ENCODE measurements at places on chromosomes 7 and 10.

DNA sequence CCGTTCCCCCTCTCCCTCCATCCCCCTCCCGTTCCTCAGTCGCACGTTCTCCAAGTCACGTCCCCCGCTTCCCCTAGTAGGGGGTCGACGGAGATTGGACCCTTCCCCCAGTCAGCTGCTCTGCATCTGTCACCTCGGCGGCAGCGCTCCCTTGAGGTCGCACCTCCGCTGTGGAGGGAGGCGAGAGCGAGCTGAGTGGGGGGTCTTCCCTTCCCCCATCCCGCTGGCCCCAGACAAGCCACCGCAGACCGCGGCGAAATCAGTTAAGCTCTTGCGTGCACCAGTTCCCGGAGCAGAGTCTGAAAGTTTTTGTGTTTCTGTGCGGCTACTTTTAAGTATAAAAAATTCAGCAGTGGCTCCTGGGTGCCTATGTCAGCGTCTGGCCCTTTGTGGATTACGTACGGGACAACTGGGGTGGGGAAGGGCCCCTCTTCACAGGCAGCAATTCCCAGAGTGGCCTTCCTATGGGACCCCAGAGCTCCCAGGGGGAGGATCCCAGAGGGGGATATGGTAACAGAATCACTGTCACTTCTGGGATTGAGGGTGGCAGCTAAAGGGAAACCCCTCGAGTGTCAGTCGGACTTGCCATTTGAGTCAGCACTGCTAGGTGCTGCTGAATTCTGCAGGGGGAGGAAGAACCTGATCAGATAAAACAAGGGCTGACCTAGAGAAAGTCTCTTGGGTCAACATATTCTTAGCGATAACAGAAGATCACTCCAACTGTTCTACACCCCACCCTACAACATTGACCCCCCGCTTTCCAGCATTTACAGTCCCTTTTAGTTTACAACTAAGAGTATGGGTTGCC is 12.5 kb upstream of the DDIT4 start:
- DNase-seq, result no peak

DNA sequence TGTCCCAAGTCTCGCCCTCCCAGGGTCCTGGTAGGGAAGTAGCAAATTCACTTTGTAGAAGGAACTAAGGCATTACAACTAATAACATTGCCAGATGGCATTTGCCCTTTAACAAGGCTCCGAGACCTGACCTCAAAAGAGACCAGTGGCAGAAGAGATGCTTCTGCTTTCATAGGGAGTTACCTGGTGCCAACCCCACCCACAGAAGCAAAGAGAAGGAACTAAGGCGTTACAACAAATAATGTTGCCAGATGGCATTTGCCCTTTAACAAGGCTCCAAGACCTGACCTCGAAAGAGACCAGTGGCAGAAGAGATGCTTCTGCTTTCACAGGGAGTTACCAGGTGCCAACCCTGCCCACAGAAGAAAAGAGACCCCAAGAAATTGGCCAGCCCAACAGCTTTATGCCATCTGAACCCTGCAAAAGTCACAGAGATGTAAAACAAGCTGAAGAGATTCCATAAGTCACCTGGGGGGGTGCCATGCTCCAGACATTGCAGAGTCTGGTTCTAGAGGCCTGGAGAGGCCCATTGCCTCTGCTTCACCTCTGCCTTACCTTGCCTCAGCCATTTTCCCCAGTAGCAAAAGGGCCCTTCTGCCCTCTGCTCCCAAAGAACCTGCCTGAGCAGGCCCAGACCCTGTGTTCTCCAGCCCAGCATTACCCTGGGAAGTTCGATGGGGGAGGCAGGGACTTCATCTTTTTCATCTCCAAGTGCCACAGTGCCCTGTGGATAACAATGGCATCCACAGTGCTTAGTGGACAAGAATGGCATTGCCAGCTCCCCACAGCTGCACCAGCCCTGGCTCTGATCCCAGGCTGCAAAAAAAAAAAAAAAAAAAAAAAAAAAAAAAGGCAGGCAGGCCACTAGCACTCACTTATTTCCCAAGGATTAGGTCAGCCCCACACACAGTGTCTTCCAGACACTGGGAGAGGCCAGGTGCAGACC is 179.5 kb upstream of the PLXNA4 start:
- DNase-seq, result no peak

GRCh38 chr10:37710831-37711616 is 146.4 kb downstream of the ZNF248 start:
- no peak for DNase-seq

- DNase-seq, result no peak
These were observed 348.8 kb upstream of the C7orf33 start for GRCh38 chr7:148241700-148242293.

GRCh38 chr10:11118686-11119085 is 101.0 kb downstream of the CELF2 start:
- no peak for DNase-seq

DNA sequence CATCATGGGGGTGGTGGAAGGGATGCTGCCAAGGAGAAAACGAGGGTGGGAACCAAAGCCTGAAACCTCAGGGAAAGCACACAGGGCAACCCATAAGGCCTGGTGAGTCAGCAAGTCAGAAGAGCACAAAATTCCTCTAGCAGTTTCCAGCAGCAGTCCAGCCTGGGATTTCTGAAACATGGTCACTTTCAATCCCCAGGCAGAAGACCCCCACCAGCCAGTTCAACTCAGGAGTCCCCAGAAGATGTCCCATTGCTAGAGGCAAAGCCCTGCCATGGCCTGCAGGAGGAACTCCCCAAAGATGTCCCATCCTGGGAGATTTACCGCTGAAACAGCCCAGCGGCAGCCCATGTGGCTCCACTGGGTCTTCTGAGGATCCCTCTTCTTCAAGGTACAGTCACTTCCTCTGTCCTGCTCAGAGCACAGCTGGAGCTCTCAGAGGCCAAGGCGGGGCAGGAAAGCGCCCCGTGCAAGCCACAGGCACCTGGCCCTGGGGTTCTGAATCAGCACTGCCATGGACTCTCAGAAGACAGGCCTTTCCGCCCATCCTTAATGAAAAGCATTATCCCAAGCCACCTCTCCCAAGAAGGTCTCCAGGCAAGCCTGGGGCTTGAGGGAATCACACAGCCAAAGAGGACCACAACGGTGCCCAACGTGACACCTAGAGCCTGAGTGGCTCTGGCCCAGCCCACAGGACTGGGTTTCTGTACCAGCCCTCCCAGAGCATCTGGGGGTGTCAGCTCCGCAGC is 196.9 kb downstream of the GRID1 start:
- no peak for DNase-seq

- no peak for DNase-seq
These were observed 57.1 kb upstream of the KMT2C start for GRCh38 chr7:152492952-152493351.

DNA sequence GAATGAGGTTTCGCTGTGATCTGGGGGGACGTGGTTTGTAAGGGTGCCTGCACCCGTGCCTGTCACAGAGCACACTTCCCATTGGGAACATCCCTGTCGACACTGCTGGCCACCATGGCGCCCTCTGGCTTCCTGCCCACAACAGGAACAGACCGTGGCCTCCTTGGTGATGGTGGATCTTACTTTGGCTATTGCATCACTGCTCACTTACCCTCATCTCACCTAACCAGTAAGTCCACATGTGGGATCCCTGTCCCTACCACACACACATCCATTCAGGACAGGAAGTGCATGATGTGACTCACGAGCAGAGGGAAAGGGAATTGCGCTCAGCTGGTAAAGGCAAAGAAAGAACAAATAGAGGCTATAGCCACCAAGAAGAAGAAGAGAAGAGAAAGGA is 26.2 kb upstream of the SEC61G start:
- no peak for DNase-seq

DNA sequence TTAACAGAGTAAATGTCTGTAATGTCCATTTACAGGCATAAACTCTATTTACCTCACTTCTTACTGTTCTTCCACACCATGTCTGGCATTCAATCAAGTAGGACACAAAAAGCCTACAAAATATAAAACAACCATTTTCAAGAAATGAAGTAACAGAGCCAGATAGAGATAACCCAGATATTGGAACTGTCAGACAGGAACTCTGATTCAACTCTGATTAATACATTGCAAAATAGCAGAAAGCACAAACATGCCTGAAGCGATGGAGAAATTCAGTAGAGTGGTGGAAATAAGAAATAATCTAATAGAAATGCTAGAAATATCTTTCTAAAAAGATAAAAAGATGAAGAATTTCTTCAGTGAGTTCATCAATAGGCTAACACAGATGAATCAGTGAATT is 964.4 kb downstream of the PCDH15 start:
- DNase-seq, result no peak

DNA sequence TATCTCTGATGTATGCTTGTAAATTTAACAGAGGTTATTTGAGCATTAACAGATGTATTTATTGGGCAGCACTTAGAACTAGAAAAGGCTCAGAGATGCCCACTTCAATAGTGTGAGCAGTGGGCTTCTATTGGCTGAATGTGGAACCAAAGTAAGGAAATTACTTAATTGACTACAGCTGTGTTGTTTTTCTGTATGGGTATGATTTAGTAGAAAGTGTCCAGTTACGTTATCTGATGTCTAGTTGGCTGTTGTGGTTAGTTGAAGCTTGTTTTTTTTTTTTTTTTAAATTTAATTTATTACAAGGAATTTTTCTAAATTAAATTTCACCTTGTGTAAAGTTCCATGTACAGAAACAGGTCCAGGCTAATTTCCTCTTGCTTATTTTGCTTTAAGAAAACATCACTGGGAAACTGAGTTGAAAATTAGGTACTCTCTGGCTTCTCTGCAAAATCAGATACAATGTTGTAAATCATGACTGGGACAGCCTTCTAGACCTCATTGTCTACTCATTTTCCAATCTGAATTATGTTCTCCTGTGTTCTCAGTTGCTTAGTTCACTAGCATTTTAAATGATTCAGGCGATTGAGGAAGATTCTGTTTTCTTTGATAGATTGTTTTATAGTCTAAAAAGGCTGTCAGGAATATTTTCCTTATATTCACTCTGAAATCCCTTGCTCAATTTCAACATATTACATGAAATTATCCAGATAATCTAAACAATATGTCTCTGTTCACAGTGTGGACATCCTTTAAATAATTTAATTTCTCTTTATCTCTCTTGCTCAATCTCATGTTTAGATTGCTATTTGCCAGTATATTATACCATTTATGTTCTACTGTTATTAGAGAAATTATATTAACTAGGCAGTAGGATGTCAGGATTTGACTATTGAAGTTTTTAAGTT is 53.0 kb downstream of the PHF14 start:
- no peak for DNase-seq

DNA sequence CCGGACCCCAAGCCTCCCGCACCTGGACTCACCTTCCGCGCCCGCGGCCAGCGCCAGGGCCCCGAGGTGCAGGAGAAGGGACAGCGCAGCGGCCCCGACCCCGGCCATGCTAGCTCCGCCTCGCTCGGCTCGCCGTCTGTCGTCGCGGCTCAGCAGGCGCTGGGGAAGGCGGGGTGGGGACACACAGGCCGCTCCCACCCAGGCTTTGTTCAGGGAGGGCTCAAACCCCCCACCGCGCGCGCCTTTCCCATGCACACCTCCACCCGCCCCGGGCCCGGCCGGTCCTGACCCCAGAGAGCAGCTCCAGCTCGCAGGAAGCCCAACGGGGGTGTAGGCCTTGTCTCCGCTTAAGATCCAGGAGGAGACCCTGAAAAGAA is at the start of gene KCP:
Gene KCP, minus strand, starts transcription at position 141 of the 377 bp plus-strand sequence. Its CDS starts 33 bp downstream, at position 108.
- no peak for DNase-seq

DNA sequence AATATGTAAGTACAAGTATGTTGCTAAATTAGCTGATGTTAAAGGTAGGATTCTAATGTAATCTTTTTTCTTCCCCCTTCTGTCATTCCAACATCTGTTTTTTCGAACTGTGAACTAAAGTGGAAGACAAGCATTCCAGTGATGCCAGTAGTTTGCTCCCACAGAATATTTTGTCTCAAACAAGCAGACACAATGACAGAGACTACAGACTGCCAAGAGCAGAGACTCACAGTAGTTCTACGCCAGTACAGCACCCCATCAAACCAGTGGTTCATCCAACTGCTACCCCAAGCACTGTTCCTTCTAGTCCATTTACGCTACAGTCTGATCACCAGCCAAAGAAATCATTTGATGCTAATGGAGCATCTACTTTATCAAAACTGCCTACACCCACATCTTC is 62.7 kb downstream of the WAC start:
- DNase-seq, result no peak

- DNase-seq, result no peak
These were observed 35.4 kb downstream of the JMJD1C start for GRCh38 chr10:63430091-63430998.

GRCh38 chr10:6621536-6621935 is 41.5 kb upstream of the PRKCQ start:
- no peak for DNase-seq

GRCh38 chr10:32005050-32005449 is 51.2 kb downstream of the KIF5B start:
- DNase-seq, result peak; percentile 21

DNA sequence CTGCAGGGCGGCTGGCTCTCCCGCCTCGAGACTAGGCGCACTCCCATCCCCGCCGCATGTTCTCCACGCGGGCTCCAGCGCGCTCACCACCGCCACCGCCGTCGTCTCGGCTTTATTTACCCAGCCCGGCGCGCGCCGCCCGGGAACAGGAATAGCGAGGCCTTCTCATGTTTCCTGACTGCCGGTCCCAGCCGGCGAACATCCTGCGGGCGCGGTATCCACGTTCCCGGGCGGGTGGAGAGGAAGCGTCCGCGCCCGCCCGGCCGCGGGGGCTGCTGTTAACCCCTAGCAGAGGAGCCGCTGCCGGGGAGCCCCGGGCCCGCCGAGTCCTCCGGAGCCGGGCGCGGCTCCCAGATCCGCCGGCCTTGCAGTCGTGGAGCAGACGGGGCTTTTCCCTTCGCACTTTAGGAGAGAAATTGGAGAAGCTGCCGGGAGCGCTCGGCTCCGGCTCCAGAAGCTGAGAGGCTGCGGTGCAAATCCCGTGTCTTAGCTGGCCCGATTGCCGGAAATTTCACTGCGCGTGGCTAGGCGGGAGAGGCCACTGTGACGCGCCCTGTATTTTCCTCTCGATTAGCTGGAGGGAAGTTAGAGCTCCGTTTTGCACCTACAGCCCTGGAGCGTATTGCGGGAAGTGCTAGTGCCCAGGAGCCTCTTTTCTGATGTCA is at the start of gene MKX:
Gene MKX, minus strand, starts transcription at position 88 of the 665 bp plus-strand sequence. CDS start 2,404 bp downstream, outside the sequence.
- no peak for DNase-seq

GRCh38 chr7:6407434-6407833 is 40.3 kb downstream of the DAGLB start:
- no peak for DNase-seq

- DNase-seq, result no peak
These were observed 25.1 kb upstream of the FAM20C start for GRCh38 chr7:167090-167855.

DNA sequence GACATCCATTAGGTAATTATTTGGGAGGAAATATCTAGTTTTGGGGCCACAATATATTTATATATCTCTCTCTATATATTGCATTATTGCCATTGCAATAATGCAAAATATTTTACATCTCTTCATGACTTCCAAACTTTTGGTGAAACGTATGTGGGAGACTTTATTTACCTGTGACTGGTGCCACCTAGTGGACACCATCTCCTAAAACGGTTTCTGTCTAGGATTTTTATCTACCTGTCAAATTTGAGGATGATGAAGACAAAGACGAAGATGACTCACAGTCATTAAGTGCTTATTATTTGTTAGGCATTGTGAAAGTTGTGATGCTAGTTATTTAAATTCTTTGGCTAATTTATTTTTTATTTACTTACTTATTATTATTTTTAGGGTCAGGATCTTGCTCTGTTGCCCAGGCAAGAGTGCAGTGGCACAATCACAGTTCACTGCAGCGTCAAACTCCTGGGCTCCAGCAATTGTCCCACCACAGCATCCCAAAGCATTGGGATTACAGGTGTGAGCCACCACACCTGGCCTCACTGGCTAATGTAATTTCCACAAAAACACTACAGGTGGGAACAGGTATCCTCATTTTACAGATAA is 18.7 kb upstream of the CBLL1 start:
- no peak for DNase-seq

- no peak for DNase-seq
These were observed 4.9 kb downstream of the TMEM130 start for GRCh38 chr7:98864731-98865453.

- DNase-seq, result no peak
These were observed 879.1 kb upstream of the C7orf33 start for GRCh38 chr7:147711447-147711846.

Measured in KG1 (cell line).